ENCODE measurements at places on chromosomes 12 and 14.

- no peak for DNase-seq
Measured at GRCh38 chr12:75592086-75592485, 80.7 kb upstream of the KRR1 start.

DNA sequence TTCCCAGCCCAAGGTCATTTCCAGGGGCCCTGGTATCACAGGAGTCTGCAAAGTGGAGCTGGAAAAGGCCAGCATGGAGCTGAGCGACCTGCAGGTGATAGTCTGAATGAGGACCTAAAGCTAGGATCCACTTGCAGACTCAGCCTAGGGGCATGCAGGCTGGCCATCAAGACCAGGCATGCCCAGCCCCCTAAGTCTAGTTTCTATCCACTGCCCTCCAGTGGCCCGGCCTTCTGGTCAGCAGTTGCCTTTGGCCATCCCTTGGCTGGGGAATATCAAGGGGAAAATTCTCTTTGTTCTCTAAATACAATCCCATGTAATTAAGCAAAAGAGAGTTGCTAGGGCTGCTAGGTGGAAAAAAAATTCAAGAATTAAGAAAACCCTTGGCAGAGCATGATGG is 96.3 kb upstream of the LHX5 start:
- DNase-seq = no peak

- DNase-seq = peak; percentile 86
Measured at GRCh38 chr12:12788675-12789368, 3.4 kb downstream of the APOLD1 start.

- DNase-seq = no peak
Measured at GRCh38 chr14:89351221-89351515, 65.9 kb downstream of the FOXN3 start.

DNA sequence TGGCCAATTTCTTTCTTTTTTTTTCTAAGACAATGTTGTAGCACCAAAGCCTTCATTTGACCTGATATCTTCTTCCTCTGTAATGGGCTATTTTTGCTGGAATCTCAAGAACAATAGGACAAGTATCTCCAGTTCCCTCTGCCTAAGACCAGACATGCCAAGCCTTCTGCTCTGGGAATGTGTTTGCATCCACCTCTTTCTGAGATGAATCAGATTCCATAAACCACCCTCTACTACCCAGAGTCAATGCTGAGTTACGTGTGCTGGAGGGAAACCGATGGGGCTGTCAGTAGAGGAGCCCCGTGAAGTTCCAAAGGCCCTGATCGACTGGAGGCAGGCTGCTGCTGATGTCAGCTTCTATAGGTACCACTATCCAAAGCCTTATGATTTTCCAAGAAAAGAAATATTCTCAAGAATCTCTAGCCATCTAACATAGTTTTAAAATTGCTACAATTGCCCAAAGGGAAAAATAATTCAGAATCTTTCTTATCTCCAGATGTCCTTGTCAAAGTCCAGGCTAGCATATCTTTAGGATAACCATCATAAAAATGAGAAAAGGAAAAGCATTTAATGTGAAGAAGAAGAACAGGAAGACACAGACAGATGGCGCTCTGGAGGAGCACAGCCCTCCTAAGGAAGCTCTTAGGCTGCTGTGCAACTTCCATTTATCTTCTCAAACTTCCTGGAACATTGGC is 101.9 kb downstream of the SLC8A3 start:
- peak; percentile 19 for DNase-seq
